HuH-7 (cell line): ENCODE measurements at places on chromosomes 7 and 10.

GRCh38 chr7:130426564-130426963 is 14.3 kb downstream of the CEP41 start:
- no peak for DNase-seq

DNA sequence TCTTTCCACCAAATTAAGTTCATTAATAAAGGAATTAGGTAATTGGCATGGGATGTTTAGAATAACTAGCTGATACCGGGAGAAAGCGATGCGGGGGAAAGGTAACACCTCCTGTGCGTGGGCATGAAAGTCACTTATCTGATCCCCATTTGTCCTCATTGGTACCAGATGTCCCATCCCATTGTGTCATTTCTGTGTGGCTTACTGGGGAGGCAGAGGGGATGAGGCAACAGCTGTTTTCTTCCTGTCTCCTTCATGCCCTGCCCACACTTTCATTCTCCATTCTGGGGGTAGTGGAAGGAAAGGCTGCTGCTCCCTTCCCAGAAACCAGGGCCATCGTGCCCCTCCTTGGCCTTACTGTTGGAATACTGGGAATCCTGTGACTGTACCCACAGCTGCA is 27.1 kb downstream of the EEPD1 start:
- no peak for DNase-seq

GRCh38 chr7:1706721-1707613 is 36.9 kb downstream of the ELFN1 start:
- DNase-seq = no peak

DNA sequence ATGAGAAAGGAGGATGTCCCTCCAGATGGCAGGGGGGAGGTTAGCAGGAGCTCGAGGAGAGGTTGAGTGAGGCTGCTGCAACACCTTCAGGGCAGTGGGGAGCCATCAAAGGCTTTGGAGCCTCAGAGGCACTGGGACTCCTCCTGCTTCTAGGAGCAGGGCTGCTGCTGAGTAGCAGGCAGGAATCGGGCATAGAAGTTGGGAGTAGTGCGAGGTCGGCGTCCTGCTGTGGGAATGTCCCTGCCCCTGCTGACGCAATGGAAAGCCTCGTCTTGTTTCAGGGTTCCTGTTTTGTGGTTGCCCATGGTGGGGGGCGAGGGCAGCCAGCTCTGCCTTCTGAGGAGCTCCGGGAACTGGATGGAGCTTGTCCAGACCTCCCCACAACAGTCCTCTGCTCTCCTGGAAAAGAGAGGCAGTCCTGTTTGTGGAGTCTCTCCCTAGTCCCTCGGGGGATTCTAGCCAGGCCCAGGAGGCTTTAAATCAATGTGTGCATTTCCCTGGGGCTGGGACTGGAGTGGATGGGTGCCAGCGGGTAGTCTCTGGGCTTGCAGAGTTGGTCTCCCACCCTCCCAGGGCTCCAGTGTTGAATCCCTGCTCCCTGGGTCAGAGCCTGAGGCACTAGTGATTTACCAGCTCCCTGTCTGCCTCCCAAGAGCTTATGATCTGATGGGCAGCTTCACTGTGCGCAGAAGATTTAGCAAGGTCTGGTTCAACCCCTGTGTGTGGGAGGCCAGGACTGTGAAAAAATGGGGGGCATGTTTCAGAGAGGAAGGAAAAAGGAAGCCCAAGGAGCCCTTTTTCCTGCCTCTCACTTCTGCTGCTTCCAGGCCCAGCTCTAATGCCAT is 98.7 kb upstream of the PPIF start:
- no peak for DNase-seq

DNA sequence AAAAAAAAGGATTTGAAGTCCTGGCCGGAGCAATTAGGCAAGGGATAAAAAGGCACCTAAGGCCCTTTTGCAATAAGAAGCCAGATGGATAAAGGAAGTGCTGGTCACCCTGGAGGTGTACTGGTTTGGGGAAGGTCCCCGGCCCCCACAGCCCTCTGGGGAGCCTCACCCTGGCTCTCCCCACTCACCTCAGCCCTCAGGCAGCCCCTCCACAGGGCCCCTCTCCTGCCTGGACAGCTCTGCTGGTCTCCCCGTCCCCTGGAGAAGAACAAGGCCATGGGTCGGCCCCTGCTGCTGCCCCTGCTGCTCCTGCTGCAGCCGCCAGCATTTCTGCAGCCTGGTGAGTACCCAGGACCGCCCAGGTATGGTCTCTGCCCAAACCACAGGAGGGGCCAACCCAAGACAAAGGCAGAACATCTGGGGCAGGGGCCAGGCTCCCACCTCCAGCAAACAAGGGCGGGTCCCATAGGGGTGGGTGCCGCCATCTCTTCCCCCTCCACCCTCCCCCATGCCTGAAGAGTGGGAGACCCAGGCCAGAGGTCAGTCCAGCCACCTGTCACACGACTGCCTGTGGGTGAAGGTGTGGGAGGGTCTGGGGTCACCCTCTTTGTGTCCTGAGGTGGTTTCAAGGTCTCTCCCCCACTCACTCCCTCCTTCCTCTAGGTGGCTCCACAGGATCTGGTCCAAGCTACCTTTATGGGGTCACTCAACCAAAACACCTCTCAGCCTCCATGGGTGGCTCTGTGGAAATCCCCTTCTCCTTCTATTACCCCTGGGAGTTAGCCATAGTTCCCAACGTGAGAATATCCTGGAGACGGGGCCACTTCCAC is at the start of gene PILRB:
PILRB (plus strand) TSS at position 91 of the 830 bp plus-strand sequence; CDS start at position 277, 186 bp downstream.
- DNase-seq = no peak

DNA sequence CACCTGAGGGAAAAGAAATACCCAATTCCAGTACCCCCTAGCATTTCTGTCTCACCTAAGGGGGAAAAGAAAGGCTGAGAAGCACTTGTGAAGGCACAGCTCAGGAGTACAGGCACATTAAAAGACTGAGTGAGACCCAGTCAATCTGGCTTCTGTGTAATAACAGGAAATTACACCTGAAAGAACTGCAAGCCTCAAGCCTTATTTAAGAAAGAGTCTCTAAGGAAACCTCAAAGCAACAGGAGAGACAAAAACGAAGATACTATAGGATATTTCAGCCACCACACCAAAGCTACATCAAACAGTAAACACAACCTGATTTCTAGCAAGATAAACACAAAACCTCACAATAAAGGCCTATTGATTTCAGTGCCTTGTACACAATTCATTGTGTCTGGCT is 69.6 kb upstream of the CDK1 start:
- DNase-seq = no peak

DNA sequence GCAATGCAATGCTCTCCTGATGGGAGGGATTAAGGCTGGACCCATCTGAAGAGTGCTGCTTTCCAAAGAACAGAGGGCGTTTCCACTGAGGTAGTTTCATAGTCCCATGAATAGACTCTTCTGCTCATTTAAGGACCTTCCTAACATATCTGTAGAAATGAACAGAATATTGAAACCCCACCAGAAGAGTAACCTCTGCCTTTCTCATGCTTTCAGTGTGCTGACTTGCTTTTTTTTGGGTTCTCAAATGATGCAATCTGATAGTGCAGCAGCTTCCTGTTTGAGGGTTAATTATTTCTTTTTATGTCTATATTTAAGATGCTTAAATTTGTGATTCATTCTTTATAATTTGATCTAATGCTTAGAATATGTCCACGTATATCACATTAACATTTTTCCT is 82.2 kb downstream of the GATA3 start:
- DNase-seq = no peak

- DNase-seq = no peak
Observed at GRCh38 chr7:107876916-107877315, 14.1 kb upstream of the DLD start.
